ENCODE measurements at places on chromosomes 4 and X.

GRCh38 chr4:146049802-146050201 is 111.2 kb upstream of the ZNF827 start:
- no peak for DNase-seq

DNA sequence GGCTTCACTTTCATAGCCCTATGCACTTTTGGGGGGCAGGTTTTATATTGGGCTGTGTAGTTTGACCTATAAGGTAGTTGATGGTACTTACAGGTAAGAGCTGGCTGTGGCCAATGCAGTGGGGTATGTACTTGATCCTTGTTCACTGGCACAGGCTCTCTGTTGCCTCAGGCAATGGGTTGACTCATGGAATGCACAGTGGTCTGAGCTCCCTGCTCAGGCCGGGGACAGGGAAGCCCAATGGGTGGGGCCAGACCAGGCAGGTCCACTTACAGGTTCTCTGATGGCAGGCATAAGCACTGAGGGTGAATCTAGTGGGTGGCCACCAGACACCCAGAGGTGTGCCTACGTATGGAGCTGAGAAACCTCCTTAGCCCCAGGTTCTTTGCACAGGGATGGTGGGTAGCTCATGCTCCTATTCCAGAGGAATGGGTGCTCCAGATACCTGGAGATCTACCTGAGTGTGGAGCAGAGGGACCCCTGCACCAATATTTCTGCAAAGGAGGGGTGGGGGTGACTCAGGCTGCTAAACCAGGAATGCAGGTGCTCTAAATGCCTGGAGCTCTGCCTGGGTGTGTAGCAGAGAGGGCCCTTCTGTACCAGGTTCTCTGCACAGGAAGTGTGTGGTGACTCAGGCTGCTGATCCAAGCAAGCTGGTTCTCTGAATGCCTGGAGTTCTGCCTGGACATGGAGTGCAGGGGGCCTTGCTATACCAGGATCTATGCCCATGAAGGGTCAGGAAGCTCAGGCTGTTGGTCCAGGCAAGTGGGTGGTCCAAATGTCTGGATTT is 52.3 kb downstream of the IL1RAPL2 start:
- DNase-seq = no peak

GRCh38 chrX:78838709-78839108 is 91.2 kb downstream of the LPAR4 start:
- no peak for DNase-seq

GRCh38 chr4:83779103-83780052 is 243.5 kb downstream of the GPAT3 start:
- no peak for DNase-seq

- DNase-seq = no peak
Measured at GRCh38 chrX:69024931-69025330, 140.3 kb downstream of the PJA1 start.

DNA sequence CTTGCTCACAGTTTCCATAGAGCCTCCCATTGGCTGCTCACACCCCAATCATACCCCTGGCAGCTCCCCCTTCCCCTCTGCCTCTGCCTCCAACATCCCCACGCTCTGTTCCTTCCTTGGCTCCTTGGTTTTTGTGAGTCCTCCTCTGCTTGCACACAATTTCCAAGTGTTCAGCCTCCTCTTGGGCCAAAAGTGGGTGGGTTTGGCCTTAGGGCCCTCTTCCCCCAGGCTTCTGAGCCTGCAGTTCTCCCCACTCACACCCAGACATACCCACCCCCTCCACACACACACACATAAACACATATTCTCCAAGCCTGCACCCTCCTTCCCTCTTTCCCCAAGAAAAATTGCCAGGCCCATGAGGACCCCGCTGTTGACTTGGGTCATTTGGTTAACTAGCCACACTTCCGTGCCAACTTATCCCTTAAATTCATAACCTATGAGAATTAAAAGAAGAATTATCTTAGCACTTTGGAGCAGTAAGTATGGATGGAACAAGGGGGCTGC is 4.5 kb downstream of the APLN start:
- no peak for DNase-seq

GRCh38 chrX:9578083-9578779 is 113.4 kb downstream of the TBL1X start:
- DNase-seq = peak; percentile 41

DNA sequence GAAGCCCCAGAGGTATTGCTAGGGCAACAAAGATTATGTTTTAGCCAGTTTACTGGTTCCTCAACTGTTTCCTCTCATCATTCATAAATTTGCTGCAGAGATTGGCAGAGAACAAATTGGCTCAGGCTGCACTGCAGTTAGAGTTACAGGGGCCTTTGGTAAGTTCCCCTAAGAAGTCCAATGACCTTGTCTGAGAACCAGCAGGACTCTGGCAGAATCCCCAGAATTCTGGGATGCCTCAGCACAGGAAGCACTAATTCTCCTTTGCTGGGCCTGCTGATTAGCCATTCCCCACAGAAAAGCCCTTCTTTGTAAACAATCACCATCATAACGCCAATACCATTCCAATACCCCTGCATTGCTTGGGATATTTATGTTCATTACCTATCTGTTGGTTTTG is 151.3 kb downstream of the USP46 start:
- peak; percentile 7 for DNase-seq
